ENCODE measurements at places on chromosomes 16 and 17.

- DNase-seq, result no peak
These were observed 4.2 kb downstream of the C16orf90 start for GRCh38 chr16:3490911-3491629.

- DNase-seq, result no peak
These were observed 61.9 kb upstream of the HLF start for GRCh38 chr17:55202896-55203295.

- no peak for DNase-seq
These were observed 28.2 kb upstream of the PSMD7 start for GRCh38 chr16:74268372-74268782.

DNA sequence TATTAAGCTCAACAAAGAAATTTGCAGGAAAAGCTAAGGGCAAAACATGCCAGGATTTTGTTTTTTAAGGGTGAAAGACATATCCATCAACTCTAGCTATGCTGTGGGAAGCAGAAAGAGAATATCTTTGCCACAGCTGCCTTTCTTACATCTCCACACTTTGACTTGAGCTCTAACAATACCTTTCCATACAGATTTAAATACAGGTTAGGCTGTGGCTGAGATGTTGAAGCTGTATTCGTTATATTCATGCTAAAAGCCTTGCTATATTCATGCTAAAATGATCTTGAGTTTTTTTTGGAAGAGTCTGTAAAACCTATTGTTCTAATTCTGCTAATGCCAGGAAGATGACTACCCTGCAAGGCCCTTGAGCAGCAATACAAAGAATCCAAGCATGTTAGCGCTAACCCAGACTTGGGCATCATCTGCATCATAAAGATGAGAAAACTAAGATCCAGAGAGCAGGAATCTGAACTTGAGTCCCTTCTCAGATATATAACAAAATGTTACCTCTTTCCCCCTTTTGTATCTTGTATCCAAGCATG lies 204.8 kb upstream of the C17orf78 start:
- no peak for DNase-seq

DNA sequence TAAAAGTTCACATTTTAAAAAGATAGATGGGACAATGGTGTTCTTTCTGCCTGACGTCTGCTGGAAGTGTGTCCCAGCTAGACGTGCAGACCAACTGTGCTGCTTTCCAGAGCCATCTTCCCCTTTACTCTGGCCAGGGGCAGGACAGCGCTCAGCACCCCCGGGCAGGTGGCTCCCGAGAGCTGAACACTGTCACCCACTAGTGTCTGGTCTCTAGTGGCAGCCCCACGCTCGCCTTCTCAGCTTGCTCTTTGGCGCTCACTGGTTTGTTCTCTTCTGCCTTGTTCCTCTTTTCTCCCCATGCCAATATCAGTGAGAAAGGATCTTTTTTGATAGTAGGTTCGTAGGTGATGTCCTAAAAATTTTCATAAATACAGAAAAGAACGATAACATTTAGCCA lies 25.7 kb downstream of the ZC3H18 start:
- DNase-seq, result no peak

- no peak for DNase-seq
These were observed 154.8 kb downstream of the SLC39A11 start for GRCh38 chr17:72937707-72938106.

DNA sequence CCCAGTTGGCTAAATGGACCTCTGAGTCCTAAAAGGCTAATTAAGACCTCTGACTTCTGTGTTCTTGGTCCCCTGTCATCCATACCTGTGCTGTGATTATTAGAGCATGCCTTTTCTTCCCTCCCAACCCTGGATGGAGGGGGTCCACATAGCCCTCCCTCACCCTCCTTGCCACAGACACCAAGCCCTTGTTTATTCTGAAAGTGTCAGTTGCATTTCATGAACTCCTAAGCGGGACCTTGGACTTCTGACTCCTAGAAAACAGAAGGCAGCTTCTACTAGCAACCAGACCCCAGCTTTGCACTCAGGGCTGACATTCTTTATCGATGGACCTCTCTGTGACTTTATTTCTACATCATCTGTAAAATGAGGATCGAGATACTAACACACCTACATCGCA lies 33.4 kb upstream of the GOSR2 start:
- no peak for DNase-seq

- no peak for DNase-seq
These were observed 57.0 kb upstream of the INTS2 start for GRCh38 chr17:61984821-61985220.

GRCh38 chr16:54912720-54913119 lies 17.9 kb upstream of the IRX5 start:
- DNase-seq, result no peak

DNA sequence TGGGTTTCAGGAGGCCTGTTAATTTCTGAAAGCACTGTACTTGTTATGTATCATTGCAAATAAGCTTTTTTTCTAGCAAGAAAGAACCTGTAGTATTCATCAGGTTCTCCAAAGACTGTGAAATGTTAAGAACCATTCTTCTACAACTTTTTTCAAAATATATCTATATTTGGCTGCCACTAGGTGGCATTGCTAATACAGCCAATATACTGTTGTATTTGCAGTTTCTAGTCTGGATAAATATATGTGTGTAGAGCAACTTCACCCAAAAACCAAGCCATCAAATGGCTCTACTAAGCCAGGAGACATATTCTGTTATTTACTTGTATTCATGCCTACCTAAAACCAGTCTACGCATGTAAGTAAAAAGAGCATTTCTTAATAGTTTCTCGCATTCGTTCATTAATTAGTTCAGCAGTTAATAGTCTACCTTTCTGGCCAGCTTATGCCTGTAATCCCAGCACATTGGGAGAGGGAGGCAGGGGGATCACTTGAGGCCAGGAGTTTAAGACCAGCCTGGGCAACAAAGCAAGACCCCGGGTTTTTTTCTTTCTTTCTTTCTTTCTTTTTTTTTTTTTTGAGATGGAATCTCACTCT lies 39.5 kb downstream of the VMP1 start:
- DNase-seq, result no peak

- no peak for DNase-seq
These were observed 90.0 kb upstream of the HSBP1 start for GRCh38 chr16:83717814-83718213.

- DNase-seq, result no peak
These were observed 439.0 kb upstream of the ASIC2 start for GRCh38 chr17:33732116-33732515.

GRCh38 chr16:89048090-89048725 lies 45.4 kb upstream of the ACSF3 start:
- DNase-seq, result no peak

- DNase-seq, result no peak
These were observed 679.4 kb downstream of the TOX3 start for GRCh38 chr16:51867386-51868065.

DNA sequence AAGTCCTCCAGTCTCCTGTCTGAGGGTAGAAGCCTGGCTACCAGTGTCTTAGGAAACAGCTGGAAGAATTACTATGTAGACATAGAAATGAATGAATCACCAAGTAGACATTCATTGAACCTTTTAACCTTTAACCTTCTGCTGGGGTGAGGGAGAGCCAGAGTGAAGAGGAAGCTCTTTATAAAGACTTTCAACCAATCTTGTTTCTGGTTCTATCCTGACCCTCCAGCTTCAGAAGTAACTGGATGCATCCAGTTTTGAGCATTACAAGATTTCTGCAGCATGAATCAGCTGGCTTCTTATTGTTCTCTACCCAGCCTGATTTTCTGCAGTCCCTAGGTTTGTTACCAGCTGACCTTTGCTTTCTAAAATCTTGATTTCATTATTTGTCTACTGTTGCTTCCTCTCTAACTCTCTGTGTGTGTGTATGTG lies 8.5 kb downstream of the TEKT1 start:
- DNase-seq, result no peak

DNA sequence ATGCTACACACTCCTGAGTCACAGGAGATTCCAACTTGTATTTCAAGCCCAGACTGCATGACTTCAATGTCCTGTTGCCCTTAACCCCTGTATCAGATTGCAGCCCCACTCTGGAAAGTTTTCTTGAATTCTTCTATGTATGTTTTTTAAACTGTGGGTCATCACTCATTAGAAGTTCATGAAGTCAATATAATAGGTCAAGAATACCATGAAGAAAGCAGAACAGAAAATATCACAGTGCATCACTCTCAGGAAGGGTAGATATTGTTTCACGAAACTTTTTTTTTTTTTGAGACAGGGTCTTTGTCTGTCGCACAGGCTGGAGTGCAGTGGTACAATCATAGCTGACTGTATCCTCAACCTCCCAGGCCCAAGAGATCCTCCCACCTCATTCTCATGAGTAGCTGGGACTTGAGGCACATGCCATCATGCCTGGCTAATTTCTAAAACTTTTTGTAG lies 20.5 kb downstream of the PRKCB start:
- no peak for DNase-seq

DNA sequence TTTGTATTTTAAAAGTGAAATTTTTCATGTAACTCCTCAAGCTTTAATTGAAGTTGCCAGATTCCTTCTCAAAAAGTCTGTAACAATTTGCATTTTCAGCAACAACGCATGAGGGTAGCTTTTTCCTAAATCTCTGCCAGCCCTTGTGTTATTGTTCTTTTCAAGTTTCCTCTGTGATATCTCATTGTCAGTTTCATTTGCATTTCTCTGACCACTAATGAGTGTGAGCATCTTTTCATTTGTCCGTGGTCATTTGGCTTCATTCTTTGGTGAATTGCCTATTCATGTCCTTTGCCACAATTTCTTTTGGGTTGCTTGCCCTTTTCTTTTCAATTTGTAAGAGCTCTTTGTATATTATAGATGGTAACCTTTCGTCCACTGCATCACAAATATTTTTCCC lies 68.0 kb upstream of the NKD1 start:
- DNase-seq, result no peak

- DNase-seq, result no peak
These were observed 175.5 kb downstream of the SLC39A11 start for GRCh38 chr17:72916991-72917390.

GRCh38 chr16:67460961-67461360 lies 20.0 kb downstream of the ATP6V0D1 start:
- DNase-seq, result no peak
